ENCODE measurements at places on chromosomes 16 and 17.

GRCh38 chr16:2514333-2515179 lies 804 bp downstream of the ATP6V0C start:
- peak overlapping the region; percentile 99 for H3K27ac ChIP-seq
- no peaks in the 10 kb centered on the region for H3K36me3 ChIP-seq
- peaks cover 3% of the 10 kb centered on the region for H3K27me3 ChIP-seq
- no peak for DNase-seq
- peak overlapping the region; percentile 79 for H3K4me3 ChIP-seq

- no peaks in the 10 kb centered on the region for H3K4me1 ChIP-seq
- DNase-seq: no peak
- H3K36me3 ChIP-seq: peaks cover 3% of the 10 kb centered on the region
- no peak overlapping the region for H3K27ac ChIP-seq
- H3K27me3 ChIP-seq: no peaks in the 10 kb centered on the region
These were observed 203.3 kb downstream of the ZNF423 start for GRCh38 chr16:49652456-49653172.

DNA sequence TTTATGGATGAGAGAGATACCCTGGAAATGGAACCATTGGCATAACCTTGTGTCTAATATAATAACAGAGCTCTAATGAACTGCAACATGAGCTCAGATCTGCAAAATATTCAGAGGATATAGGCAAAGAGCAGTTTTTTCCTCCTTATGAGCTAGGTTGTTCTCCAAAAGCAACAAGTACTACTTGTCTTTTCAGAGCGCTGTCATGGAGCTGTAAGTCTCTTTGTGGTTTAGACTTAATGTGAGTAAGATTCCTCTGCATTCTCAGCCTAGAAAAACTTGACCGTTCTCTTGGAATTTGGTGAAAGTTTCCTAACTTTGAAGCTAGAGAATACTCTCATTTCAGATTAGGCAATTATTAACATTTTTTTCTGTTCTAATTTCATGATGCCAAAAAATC lies 85.2 kb downstream of the FTO start:
- H3K27me3 ChIP-seq: no peaks in the 10 kb centered on the region
- no peak overlapping the region for H3K4me3 ChIP-seq
- no peaks in the 10 kb centered on the region for H3K4me1 ChIP-seq
- DNase-seq: no peak
- no peaks in the 10 kb centered on the region for H3K36me3 ChIP-seq

GRCh38 chr17:42754782-42755181 lies 6.2 kb upstream of the RAMP2 start:
- no peak overlapping the region for H3K4me3 ChIP-seq
- H3K27ac ChIP-seq: no peak overlapping the region
- DNase-seq: no peak
- peaks cover 2% of the 10 kb centered on the region for H3K27me3 ChIP-seq
- no peaks in the 10 kb centered on the region for H3K4me1 ChIP-seq
- H3K36me3 ChIP-seq: no peaks in the 10 kb centered on the region

- H3K27ac ChIP-seq: no peak overlapping the region
- 0 out of 2 replicates have a peak, but pooled peaks cover 2% of the 10 kb centered on the region for H3K36me3 ChIP-seq
- no peaks in the 10 kb centered on the region for H3K4me1 ChIP-seq
- H3K4me3 ChIP-seq: no peak overlapping the region
- DNase-seq: no peak
- no peaks in the 10 kb centered on the region for H3K27me3 ChIP-seq
These were observed 7.2 kb downstream of the SPAG7 start for GRCh38 chr17:4960279-4960922.

DNA sequence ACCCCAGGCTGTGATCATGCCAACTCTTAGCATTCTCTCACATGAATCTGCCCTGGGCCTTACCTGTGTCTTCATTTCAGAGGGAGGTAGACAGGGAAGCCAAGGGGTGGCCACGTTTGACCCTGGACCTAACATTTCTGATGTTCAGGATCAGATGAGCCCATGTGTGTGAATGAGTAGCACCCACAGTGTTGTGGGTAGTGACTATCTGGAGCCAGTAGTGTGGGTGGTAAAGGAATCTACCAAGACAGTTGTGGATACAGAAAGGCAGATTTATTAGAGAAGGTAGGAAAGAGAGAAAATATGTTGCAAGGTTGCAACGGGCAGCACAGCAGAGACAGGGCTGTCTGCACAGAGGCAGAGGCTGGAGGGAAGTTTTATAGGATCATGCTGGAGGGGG lies 60.5 kb downstream of the TK2 start:
- H3K27me3 ChIP-seq: no peaks in the 10 kb centered on the region
- no peaks in the 10 kb centered on the region for H3K4me1 ChIP-seq
- H3K4me3 ChIP-seq: no peak overlapping the region
- H3K27ac ChIP-seq: no peak overlapping the region
- DNase-seq: no peak
- no peaks in the 10 kb centered on the region for H3K36me3 ChIP-seq

- peaks cover 46% of the 10 kb centered on the region for H3K36me3 ChIP-seq
- H3K4me1 ChIP-seq: no peaks in the 10 kb centered on the region
- no peak overlapping the region for H3K27ac ChIP-seq
- H3K4me3 ChIP-seq: no peak overlapping the region
These were observed 7.9 kb downstream of the KLHDC4 start for GRCh38 chr16:87757841-87758426.

- no peak for DNase-seq
- no peaks in the 10 kb centered on the region for H3K27me3 ChIP-seq
- no peaks in the 10 kb centered on the region for H3K36me3 ChIP-seq
These were observed 16.4 kb upstream of the RBFOX3 start for GRCh38 chr17:79627184-79627765.
